ENCODE measurements at places on chromosomes 3 and 15.

DNA sequence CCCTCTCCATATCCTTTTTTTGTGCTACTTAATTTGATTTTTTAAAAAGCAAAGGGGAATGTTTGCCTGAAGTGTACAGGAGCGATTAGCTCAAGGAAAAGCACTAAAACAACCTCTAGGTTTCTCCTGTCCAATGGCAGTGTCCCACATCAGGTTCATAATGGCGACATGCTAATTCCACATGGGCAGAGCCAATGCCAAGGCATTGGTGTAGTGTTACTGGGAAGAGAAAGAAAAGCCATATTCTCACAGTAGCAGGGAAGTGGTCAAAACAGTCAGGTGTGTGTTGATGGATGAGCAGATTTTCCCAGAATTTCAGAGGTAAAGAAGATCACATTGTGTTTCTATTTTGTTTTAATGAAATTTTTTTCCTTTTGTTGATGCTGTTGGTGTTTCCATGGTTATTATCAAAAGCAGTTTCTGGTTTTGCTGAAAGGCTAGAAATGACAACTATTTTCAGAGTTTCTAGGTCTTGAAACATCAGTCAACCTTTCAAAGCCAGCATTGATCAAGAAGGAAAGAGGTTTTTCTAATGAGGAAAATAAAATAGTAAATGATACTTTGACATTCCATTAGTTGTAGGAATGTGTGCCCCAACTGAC lies 65.2 kb downstream of the FNDC3B start:
- DNase-seq: no peak

GRCh38 chr3:155079746-155080487 lies at the start of gene MME:
Gene MME, plus strand, starts transcription at chr3:155080319. Its CDS starts 3,849 bp downstream, at chr3:155084168.
- DNase-seq: no peak

GRCh38 chr3:126013751-126014156 lies 44.8 kb downstream of the ROPN1B start:
- DNase-seq: no peak

DNA sequence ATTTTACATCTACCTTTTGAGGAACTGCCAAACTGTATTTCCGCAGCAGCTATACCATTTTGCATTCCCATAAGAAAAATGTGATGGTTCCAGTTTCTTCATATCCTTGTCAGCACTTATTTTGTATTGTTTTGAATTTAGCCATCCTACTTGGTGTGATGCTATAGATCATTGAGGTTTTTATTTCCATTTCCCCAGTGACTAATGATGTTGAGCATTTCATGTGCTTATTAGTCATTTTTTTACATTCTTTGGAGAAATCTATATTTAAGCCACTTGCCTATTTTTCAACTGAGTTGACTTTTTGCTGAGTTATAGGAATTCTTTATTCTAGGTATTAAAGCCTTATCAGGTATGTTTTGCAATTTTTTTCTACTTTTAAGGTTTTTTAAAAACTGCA lies 347.6 kb upstream of the RARB start:
- no peak for DNase-seq

GRCh38 chr3:42205800-42206514 lies 60.0 kb downstream of the CCK start:
- no peak for DNase-seq

- DNase-seq: no peak
These were observed 126.0 kb downstream of the FMN1 start for GRCh38 chr15:33068511-33068990.

DNA sequence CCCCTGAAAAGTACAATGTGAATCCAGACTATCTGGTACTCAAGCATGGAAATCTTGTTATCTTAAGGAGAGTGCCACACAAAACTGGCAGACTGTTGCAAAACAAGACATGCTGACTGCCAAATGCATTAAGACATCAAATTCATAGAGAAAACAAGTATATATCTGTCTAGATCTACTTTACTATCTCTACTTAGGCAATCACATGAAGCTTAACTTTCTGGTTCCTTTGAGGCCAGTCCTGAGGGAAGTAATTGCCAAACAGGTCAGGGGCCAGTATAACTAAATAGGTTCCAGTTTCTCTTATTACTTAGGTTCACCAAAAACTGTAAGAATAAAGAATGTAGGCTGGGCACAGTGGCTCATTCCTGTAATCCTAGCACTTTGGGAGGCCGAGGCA lies 15.9 kb upstream of the SLC4A7 start:
- no peak for DNase-seq

- no peak for DNase-seq
These were observed 216.8 kb downstream of the ERC2 start for GRCh38 chr3:56251343-56251945.

DNA sequence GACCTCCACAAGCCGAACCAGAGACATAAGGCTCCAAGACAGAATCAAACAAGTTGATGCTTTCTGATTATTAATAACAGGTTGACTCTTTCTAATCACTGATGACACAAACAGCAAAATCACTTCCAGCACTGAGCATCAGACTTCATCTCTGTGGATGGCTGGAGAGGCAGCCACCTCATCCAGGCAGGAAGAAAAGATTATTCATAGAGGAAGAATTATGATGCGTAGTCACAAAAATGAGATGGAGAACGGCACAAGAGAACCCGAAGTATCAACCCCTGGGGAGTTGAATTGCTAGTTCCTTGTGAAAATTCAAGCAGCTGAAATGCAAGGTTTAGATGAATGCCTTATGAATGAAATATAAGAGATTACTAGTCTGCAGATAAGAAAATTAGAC lies 49.9 kb upstream of the LMCD1 start:
- DNase-seq: no peak

All from NCI-H1436 treated with DMSO at 0.1 percent for 48 hours (cell line).